ENCODE measurements at places on chromosomes 2 and 18.

GRCh38 chr2:159138642-159139182 lies 147.8 kb downstream of the WDSUB1 start:
- no peak for DNase-seq

- DNase-seq: no peak
Observed at GRCh38 chr2:206240327-206240726, 34.1 kb upstream of the ZDBF2 start.

GRCh38 chr18:78511666-78512601 lies 467.7 kb upstream of the SALL3 start:
- DNase-seq: no peak

- DNase-seq: no peak
Observed at GRCh38 chr2:8639122-8639635, 42.7 kb upstream of the ID2 start.

GRCh38 chr2:28661589-28662001 lies 90.0 kb upstream of the PPP1CB start:
- no peak for DNase-seq

DNA sequence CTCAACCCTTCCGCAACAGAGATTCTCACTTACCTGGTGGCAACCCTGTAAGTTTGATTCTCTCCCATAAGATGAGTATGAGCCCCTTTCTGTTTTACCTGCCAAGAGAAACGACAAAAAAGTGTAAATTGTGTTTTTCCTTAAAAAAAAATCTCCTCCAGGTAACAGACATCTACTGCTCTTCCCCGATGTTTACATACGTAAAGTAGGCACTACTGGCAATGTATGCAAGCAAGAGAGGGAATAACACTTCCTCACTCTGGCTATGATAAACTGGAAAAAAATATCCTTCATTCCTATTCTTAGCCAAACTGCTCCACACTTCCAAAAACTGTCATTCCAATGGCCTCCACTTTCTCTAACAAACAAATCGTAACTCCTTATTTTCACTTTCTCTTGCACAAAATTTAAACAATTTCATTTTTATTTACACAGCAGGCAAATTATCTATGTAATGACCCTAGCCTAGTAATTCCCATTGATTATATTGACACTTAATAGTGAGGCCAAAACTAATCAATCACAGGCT lies 184.5 kb downstream of the TCF4 start:
- DNase-seq: no peak

- no peak for DNase-seq
Observed at GRCh38 chr18:58117786-58118403, 73.9 kb downstream of the NEDD4L start.

DNA sequence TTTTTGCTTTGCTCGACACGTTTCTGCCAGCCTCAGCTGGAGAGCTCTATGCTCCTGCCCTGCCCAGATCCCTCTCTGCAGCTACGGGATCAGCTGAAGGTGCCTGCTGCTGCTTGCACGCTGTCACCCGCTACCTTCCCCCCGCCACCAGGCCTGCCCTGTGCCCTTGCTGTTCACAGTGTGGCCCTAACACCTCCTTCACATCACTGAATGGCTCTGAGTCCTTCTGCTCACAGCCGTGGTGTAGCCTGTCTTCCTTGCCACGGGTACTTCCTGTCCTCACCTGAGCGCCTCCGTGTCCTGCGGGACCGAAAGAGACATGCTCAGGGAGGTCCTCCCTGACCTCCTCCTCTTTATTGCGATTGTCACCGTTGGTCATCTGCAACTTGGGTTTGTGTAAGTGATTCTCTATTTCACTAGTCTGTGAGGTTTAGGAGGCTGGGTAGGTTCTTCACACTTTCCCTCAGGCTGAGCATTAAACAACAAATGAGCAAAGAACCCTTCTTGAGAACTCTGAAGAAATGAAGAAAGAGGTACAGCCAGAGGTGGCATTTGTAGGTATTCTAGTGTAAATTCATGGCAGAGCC lies 127.5 kb downstream of the NCK2 start:
- DNase-seq: no peak

DNA sequence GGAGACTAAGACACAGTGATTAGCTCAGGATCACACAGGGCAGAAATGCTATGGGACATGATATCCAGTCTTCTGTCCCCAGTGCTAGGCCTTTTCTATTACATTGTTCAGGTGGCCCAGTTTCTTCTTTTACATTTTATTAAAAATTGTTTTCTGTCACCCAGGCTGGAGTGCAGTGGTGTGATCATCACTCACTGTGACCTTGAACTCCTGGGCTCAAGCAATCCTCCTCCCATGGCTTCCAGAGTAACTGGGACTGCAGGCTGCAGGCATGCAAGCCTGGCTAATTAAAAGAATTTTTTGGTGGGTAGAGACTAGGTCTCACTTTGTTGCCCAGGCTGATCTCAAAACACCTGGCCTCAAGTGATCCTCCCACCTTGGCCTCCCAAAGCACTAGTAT lies 15.4 kb downstream of the PDK1 start:
- no peak for DNase-seq

DNA sequence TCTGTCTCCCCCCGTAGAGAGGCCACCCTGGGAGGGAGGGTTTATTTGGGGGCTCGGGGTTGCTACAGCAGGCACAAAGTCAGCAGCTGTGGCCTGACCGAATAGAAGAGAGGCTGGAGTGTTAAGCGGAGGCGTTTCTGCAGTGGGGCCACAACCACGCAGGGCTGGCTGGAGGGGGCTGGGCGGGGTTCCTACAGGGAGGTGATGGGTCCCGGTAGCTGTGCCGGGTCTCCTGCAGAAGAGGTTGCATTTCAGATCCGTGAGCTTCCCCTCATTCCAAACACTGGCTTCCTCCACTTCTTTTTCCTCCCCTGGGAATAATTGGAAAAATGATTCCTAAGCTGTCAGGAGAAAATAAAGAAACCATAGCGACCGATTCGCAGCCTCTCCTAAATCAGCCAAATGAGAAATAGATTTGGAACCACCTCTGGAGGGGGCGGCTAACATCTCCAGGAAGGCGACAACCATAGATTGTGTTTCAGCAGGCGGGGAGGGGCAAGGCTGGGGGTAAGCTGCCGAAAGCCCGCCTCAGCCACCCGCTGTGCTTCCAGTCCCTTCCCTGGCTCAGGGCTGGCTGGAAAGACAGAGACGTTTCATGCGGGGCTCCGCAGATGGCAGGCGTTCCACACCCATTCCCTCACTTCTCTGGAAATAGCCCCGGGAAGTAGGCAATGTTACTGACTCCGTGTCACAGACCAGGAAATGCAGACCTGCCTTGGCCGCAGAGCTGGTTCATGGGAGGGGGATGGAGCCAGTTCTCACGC lies 85.6 kb upstream of the TAF1B start:
- DNase-seq: peak; percentile 27

- DNase-seq: no peak
Observed at GRCh38 chr2:25356088-25356487, 14.4 kb upstream of the DNMT3A start.

DNA sequence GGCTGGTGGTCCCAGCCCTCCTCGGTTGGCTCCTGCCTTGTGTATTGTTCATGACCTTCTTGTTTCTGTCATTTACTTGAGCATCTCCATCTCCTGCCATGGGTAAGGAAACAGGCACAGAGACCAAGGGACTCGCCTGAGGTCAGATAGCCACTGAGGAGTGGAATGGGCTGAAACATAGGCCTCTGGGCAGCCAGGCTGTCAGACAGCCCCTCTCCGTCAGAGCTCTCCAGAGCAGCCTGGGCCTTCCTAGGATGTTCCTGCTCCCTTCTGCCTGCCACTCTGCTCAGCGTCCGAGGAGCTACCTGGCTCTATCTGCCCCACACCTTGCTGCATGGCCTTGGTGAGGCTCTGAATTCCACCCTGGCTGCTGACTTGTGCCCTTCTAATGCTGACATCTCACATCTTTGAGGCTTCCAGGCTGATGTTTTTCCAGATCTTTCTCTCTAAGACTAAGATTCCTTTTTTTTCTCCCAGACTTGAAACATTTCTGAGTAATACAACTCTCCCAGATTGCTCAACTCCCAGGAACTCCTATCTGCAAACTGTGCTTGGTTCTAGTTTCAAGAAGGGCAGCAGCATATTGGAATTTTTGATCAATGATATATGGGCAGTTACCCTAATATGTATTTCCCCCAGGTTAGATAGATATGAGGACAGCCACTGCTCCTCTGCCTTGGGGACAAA lies 67.7 kb downstream of the MCFD2 start:
- DNase-seq: no peak

DNA sequence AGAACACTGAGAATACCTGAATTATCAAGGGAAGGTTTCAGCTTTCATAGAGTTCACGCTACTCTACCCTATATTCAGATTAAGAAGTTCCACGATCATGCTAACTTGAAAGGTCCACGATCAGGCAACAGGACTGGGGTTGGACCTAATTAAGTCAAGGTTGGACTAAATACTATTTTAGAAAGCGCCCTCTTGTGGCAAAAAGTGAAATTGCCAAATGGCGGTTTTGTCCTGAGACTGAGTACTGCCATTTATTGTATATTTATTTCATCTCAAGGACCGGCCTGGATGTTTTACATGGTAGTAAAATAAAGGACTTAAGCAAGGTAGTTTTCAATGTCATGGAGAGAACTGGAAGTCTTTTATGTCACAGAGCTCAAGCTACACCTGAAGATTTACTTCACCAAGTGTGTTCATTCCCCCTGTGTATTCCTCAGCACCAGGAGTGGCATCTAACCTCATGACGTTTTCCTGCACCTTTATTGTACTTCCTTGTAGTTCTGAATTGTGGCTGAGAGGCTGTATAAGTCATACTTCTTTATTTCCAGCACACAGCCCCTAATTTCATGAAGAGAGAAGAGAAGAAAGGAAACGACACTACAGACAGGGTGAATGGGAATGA lies 56.8 kb downstream of the SRD5A2 start:
- no peak for DNase-seq

GRCh38 chr2:16663121-16663905 lies 2.3 kb downstream of the CYRIA start:
- no peak for DNase-seq

GRCh38 chr18:1559563-1559962 lies 654.9 kb downstream of the ADCYAP1 start:
- DNase-seq: no peak

GRCh38 chr2:177556153-177556552 lies 163.6 kb downstream of the AGPS start:
- DNase-seq: no peak

DNA sequence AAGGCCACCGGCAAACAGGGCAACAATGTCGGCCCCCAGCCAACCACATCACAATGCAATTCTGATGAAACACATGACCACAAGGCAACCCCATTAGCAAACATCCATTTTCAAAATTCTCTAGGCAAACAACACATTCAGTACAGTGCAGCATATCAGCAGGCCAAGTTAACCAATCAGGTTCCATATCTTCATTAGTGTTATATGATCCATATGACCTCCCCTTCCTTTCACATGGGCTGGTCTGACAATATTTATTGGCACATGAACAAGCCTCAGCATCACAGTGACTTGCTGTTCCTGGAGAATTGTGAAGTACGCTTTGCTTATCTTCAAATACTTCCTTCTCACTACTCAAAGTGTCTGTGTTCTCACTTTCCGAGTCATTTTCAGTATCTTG lies 19.8 kb downstream of the RNF103 start:
- DNase-seq: no peak

DNA sequence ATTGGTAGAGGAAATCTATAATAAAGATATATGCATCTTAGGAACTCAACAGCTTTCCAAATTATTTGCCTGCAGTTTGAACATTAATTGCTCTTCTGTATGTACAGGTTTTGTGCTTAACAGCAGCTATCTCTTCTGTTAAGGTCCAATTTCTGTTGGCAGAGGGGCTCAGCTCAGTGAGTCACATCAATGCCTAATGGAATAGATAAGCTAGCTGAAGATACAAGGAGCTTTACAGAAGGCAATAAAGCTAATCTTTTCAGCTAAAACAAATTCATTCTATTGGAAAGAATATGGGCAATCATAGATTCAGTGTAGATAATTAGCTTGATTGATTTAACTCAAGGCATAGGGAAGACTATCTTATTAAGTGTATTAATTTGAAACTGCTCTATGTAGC lies 58.4 kb upstream of the UNC80 start:
- no peak for DNase-seq

GRCh38 chr2:133947057-133947456 lies 306.8 kb upstream of the MGAT5 start:
- no peak for DNase-seq

- no peak for DNase-seq
Observed at GRCh38 chr2:187586011-187586641, 31.9 kb upstream of the TFPI start.
